Midbrain (tissue), 1 donor: ENCODE measurements at places on chromosomes 12 and 14.

- DNase-seq, result no peak
Observed at GRCh38 chr12:63808631-63809030, 28.9 kb downstream of the RXYLT1 start.

- no peak for DNase-seq
Observed at GRCh38 chr12:10406725-10407124, 2.8 kb downstream of the KLRC4 start.

DNA sequence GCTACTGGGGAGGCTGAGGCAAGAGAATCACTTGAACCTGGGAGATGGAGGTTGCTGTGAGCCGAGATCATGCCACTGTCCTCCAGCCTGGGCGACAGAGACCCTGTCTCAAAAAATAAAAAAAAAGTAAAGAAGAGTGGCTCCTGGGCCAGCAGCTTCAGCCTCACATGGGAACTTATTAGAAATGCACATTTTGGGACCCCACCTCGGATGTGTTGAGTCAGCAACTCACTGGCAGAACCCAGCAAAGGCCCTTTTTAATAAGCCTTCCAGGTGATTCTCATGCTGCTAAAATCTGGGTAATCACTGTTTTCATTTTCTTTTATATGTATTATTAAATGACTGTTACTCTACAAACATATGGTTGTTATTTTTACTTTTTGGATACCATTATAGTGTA, 41.6 kb downstream of the TBK1 start:
- no peak for DNase-seq

DNA sequence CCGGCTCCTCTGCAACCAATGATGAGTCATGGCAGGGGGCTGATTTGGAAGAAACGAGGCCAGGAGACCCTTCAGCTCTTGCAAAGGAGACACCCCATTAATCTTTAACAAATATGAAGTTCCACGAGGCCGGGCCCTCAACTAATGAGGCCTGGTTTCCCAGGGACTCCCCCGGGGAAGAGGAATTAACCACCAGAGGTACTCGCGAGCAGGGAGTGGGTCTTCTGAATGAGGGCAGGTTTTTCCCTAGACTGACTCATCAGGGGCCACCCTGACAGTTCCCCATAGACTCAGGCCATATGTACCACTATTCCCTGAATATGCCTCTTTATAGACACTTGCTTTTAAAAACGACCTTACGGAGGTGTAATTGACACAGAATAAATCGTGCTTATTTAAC, 150.7 kb upstream of the LHX5 start:
- DNase-seq, result no peak

DNA sequence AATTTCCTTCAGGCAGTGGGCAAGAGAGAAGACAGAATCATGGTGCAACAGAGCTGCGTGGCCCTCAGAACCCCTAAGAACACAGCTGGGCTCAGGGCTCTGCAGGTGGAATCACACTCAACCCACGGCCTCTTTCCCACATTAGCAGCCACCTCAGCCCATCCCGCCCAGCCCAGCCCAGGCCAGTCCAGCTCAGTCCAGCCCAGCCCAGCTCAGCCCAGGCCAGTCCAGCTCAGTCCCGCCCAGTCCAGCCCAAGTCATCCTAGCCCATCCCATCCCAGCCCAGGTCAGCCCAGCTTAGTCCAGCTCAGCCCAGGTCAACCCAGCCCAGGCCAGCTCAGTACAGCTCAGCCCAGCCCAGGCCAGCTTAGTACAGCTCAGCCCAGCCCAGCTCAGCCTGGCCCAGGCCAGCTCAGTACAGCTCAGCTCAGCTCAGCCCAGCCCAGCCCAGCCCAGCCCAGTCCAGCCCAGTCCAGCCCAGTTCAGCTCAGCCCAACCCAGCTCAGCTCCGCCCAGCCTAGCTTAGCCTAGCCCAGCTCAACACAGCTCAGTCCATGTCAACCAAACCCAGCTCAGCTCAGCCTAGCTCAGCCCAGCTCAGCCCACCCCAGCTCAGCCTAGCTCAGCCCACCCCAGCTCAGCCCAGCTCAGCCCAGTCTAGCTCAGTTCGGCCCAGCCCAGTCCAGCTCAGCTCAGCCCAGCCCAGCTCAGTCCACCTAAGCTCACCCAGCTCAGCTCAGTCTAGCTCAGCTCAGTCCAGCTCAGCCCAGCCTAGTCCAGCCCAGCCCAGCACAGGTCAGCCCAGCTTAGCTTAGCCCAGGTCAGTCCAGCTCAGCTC, 183.1 kb downstream of the TMEM121 start:
- DNase-seq, result no peak

GRCh38 chr14:49950275-49951228, 57.7 kb downstream of the ARF6 start:
- DNase-seq, result no peak

GRCh38 chr12:81167694-81168093, 89.8 kb downstream of the ACSS3 start:
- no peak for DNase-seq

GRCh38 chr12:48966177-48966895, 5.2 kb downstream of the WNT10B start:
- DNase-seq, result no peak

GRCh38 chr12:56152756-56153677, 630 bp downstream of the MYL6B start:
- DNase-seq, result no peak

DNA sequence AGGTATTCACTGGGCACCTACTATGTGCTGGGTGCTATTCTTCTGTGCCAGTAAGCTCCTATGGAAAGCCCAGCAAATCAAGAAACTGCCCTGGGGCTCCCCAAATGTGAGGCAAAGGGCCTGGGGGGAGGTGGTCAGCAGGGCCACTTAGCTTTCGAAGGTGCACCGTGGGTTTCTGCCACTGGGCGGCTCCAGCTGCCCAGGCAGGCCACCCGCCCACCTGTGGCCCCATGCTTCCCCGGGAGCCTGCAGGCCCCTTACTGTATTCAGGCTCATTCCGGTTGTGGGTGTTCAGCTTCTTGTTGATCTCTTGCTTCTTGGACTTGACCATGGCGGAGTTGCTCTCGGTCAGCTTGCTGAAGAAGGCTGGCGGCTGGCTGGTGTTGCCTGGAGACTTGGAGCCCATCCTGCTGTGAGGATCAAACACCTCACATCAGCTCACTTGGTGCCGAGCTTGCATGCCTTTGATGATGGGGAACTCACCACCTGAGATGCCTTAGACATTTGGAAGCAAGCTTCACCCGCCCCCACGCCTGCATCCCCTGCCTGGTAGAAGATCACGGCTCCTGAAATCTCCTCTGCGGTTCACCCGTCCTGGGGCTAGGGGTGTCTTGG, 37.3 kb downstream of the RFLNA start:
- DNase-seq, result no peak

DNA sequence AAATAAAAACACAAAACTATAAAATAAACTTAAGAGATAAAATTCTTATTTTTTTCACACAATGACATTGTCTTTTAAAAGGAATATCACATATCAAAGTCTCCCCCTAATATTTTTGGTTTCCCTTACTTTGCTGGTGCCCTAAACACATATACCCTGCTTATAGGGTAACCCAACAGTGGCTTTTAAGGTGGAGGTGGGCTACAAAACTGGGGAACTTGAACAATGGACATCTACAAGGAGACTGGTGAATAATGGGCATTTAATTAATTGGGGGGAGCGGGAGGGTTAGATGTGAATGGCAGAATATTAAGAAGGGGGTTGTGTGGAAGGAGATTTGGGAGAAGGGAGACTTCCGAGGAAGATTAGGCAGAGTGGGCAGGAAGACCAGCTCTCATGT, 9.6 kb downstream of the B4GALNT1 start:
- no peak for DNase-seq

DNA sequence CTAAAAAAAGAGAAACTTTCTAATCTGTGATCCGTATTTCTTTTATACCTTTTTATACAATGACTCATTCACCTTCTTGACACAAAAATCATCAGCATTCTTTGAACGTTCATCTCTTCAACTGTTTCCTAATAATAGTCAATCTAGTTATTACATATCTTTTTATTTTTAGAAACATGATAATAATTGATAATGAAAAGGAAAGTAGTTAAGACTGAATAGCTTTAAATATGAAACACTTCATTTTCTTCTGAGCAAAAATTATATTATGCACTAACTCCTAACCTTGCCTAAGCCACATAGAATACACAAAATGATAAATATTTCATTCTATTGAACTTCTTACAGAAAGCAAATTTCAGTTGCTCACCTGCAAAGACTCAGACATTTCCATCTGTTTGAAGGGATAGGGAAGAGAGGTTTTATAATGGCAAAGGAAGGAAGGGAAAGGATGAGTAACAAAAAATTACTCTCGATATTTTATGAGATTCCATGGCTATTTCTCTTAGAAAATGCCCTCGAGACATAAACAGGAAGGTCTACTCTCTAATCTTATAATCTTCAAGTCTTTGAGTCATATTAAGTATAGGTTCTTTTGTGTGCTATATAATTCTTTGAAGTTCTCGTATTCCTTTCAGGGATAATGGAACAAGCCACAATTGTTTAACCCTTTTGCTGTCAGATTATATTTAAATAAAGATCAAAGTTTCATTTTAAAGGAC, 7.5 kb upstream of the KLHL42 start:
- no peak for DNase-seq

DNA sequence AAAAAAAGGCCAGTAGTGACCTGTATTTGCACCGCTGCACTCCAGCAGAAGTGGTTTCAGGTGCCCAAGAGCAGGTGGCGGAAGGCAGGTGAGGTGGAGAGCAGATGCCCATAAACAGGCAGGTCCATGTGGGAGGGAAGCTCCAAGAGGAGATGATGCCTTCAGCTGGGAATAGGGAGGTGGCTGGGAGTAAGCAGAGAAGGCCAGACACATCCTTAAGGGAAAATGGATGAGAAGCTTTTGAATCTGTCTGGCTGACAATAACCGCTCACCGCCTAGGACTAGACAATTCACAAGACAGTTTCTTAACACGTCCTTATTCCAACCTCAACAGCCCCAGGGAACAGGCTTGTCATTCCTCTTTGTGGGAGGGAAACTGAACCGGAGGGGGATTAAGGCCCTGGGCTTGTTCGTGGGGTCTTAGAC, 43.9 kb upstream of the PLEKHG6 start:
- DNase-seq, result no peak

DNA sequence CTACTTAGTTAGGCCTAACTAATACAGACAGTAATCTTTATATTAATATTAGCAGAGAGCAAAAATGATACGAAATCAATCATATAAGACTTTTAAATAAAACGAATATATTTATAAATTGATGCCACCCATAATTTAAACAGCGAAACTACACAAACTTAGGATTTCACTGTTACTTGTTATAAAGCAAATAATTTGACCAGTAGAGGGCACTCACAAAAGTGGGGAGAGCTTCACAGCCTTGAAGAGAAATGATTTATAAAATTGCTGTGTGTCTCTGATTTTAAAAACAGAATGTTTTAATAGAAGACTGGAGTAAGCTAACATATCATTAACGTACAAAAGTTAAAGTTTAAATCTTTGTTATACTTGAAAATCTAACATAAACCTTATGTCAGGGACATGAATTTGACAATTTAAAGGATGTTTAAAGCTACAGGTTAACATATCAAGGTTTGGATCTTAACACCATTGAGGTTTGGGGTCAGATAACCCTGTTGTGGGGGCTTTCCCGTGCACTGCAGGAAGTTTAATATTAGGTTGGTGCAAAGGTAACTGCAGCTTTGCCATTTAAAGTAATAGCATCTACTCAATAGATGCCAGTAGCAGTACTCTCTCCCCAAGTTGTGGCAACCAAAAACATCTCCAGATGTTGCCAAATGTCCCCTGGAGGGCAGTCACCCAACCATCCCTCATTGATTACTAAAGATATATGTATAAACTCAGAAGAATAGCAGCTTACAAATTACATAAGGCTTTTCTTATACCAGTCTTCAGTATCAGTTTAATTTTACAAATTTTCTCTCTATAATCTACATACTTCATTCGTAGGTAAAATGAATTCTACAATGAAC, 9.3 kb downstream of the KRAS start:
- peak; percentile 46 for DNase-seq

- DNase-seq, result no peak
Observed at GRCh38 chr14:21419528-21419927, 35.7 kb upstream of the SUPT16H start.

DNA sequence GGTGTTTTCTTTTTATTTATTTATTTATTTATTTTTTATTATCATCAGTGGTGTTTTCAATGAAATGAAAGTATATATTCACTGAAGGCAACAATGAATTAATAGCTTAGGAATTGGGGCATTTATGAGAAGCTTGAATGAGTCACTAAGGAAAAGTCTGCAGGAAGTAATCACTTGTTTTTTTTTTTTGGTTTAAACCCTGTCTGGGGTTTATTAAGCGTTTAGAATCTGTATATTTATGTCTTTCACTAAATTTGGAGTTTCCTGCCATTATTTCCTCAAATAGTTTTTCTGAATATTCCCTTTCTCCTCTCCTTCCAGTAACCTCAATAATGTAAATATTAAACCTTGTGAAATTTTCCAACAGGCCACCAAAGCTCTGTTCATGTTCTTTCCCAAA, 85.5 kb downstream of the TESC start:
- no peak for DNase-seq

DNA sequence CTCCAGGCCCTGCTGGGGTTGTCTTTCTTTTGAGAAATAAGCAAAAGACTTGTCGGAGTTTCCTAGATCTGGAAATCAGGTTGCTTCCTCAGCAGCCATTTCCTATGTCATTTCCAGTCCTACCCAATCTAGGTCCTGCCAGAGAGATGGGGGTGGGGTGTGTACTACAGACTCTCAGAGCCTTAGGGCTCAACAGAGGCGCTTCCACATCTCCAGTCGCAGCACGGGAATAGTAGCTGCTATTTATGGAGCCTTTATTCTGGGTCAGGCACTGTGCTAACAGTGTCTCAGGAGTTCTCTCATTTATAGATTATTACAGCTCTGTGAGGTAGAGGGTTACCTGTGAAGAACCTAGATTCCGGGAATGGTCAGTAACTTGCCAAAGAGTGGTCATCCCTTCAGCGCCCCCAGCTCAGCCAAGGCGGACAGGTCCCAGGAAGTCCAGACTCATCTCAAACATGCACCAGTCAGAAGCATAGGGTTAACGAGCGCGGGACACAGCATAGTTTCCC, 21.9 kb downstream of the DHRS2 start:
- DNase-seq, result no peak

DNA sequence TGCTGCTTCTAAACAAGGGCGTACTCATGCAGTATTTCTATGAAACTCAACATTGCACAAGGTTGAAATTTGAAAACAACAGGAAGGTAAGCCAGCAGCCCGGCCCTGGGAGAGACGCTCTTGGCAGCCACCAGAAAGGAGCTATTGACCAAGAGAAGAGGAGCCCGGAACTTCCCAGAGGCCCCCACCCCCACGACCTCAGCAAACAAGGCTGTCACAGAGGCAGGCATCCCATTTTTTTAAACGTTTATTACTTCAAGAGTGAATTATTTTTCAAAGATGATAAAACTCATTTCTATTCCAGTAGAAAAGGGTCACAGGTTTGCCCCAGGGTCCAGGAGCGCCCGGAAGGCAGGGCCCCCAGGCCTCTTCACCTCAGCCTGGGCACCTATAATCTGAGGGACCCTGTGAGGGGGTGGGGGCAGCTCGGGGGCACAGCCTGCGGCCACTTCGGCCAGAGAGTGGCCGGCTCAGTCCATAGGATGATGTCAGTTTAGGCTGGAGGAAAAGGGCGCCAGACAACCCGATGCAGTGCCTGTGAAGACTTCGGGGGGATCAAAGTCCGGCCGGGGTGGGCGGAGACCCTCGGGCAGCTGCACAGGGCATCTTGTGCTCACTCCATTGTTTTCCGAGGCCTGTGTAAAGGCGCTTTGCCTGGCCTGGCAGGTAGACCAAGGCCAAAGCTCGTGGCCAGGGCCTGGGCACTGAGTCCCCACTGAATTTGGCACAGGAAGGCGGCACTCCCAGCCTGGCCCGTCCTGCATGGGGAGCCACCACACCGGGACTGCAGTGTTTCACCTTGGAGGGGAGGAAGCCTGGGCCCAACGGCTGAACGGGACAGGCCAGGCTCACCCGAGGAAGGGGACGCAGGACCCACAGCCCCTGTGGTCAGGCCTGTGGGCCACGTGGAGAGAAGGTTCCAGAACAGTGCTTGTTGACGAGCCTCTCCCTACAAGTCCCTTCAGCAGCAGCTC, 86.0 kb downstream of the SCARB1 start:
- DNase-seq, result no peak
